Fibroblast of skin of left quadriceps (primary cell): ENCODE measurements at places on chromosomes 1 and 21.

- no peak for DNase-seq
Measured at GRCh38 chr1:114468710-114469468, 42.1 kb downstream of the TRIM33 start.

DNA sequence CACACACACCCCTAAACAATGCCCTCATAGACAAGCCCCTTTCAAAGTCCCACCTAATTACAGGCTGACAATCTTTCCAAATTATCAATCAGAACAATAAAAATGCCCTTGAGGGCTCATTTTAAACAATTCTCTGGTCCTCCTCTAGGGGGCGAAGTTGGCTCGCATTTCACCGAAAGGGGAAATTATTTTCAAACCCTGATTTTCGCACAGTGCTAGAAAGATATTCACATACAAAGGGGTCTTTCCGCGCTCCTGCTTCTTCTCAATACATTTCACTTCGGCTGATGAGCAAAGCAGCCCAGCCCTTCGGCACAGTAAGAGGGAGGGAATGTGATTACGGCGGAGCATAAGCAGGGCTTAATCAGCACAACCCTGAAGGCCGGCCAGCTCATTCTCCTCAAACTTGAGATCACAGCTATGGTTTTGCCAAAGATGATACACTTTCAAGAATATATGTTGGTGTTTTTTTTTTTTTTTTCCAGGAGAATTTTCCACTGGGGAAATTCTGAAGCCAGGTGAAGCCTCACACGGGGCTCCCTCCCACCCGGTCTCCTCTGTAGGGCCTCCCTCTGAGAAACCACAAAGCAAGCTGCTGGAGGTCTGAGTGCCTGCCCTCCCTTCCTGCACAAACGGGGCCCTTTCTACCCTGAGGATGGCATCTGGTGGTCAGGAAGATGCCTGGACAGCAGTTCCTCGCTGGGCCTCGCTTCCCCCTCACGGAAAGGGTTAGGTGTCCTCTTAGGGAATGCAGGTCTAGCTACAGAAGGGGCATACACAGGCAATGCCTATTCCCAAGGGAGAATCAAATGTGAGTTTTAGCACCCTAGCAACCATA lies 66.9 kb downstream of the GNG12 start:
- peak; percentile 74 for DNase-seq

- peak; percentile 51 for DNase-seq
Measured at GRCh38 chr1:107976836-107977235, 11.9 kb upstream of the VAV3 start.

DNA sequence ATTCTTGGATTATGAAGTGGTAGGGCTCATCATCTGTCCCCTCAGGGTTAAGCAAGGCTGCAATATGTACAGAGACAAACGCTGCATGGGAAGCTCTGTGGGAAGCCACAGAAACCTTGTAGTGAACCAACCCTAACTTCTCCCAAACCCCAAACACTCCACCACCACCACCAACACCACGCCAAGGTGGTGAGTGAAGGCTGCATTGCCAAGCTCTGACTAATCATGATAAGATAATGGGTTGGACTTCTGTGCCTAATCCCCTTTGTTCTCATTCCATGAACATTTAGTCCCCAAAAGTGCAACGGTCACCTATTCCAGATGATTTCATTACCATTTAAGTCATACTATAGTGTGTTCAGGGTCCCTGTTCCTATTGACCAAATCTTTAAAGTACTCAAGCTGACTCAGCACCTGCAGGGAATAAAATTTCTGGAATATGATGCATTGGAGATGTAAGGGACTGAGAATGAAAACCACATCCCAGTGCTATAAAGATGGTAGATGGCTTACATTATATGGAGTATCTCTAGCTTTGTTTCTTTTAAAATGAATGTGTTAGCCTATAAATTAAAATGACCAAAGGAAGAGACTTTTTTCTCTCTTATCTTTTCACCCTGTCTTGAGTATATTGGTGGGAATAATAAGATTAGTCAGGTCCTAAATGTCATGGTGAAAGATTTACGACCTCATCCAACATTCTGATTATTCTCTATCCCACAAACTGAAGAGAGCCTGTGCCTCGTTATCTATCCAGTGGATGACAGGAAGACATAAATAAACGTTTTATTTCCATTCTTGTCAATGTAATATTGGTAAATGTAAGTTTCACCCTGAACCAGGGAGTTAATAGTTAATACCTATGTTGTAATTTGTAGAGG lies 22.6 kb upstream of the PLD5 start:
- DNase-seq, result no peak

DNA sequence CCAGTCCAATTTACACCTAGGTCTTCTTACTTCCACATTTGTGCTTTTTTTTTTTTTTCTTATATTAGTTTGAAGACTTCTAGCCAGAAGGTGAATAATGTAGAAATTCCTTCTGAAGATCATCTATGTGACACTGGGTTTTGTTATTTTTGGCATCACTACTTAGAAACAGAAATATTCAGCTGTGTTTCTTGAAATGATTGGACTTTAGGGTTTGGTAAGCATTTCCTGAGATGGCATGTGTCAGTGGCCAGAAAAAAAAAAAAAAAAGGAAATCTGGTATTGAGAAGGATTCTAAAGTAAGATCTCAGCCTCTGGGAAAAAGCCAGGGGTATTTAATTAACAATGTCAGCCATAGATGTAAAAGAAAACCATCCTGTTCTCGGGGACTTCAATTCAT lies 43.4 kb upstream of the LRRC8C start:
- no peak for DNase-seq

GRCh38 chr1:40313329-40313957 lies 3.6 kb downstream of the COL9A2 start:
- DNase-seq, result no peak

GRCh38 chr1:91440847-91441246 lies 36.2 kb upstream of the HFM1 start:
- no peak for DNase-seq
